ENCODE measurements at places on chromosomes 4 and X.

GRCh38 chrX:30156880-30157560, 58.3 kb upstream of the MAGEB2 start:
- no peak for DNase-seq

DNA sequence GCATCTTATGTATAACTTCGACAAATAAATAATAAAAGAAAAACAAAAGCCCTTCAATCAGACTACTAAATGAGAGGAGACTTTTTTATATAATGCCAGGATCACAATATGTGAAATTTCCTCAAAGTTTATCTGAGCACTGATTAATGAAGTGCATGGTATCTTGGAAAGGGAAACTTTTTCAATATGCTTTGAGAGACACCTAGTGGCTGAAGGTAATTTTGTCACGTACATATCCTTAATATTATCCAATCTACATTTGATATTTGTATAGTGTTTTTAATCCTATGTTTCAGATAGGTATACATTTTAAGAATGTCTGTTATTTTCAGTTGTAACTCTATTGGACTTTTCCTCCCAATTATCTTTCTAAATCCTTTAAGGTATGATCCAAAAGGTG, 146.8 kb downstream of the KLHL4 start:
- DNase-seq, result no peak

DNA sequence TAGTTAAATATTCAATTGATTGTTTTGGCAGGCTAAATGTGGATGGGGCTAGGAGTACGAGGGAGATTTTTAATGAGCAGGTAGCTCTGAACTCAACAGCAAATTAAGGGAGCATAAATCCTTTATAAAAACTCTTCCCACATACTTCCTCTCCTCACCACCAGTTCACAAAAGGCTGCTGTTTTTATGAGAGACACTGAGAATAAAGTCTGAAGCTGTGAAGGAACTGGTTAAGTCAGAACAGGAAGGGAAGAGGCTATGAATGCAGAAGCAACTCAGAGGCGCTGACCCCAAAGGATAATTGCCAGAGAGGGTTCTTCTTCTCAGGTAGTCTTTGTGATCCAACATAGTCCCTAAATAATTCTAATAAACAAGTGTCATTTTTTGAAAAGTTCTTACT, 406.1 kb downstream of the GPM6A start:
- DNase-seq, result no peak

- DNase-seq, result no peak
Observed at GRCh38 chrX:123736333-123736921, 3.6 kb upstream of the THOC2 start.

GRCh38 chrX:87006561-87006960, 511.0 kb upstream of the KLHL4 start:
- DNase-seq, result no peak

GRCh38 chrX:113980953-113981352, 602.9 kb upstream of the HTR2C start:
- no peak for DNase-seq

- no peak for DNase-seq
Observed at GRCh38 chr4:63904201-63904600, 505.0 kb downstream of the TECRL start.

GRCh38 chr4:10625131-10625530, 59.4 kb downstream of the CLNK start:
- no peak for DNase-seq

GRCh38 chr4:183149616-183150539, 50.8 kb downstream of the WWC2 start:
- DNase-seq, result no peak

GRCh38 chr4:109131559-109131958, 170.9 kb downstream of the COL25A1 start:
- DNase-seq, result no peak

DNA sequence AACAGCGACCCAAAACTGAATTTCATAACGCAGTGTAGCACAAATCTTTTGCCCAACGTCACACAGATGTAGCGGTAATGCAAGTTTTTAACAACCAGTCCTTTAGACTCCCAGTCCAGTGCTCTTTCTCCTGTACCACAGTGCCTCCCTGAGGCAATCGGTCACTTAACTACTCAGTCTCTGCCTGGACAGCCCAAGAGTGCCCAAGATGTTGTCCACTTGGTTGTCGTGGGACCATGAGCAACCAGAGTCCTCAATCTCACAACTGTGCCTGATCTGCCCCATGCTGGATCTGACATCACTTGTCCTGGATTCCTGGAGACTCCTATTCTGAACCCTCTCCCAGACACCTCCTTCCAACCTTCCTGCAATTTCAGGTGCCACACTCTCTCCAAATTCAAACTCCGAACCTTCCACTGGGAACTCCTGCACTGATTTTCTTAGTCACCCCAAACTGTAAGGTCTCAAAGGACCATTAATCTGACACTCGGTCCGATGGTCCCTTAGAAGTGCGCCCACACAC, 702 bp downstream of the MMGT1 start:
- DNase-seq, result no peak
